T-helper 22 cell (primary cell): ENCODE measurements at places on chromosomes 5 and 9.

- no peak for DNase-seq
Observed at GRCh38 chr5:44626846-44627245, 181.9 kb upstream of the MRPS30 start.

- no peak for DNase-seq
Observed at GRCh38 chr9:133513214-133514100, 11.3 kb downstream of the MYMK start.

- DNase-seq = no peak
Observed at GRCh38 chr5:148794275-148794674, 32.1 kb upstream of the ADRB2 start.

GRCh38 chr9:115207003-115207836 lies 89.3 kb upstream of the TNC start:
- no peak for DNase-seq

DNA sequence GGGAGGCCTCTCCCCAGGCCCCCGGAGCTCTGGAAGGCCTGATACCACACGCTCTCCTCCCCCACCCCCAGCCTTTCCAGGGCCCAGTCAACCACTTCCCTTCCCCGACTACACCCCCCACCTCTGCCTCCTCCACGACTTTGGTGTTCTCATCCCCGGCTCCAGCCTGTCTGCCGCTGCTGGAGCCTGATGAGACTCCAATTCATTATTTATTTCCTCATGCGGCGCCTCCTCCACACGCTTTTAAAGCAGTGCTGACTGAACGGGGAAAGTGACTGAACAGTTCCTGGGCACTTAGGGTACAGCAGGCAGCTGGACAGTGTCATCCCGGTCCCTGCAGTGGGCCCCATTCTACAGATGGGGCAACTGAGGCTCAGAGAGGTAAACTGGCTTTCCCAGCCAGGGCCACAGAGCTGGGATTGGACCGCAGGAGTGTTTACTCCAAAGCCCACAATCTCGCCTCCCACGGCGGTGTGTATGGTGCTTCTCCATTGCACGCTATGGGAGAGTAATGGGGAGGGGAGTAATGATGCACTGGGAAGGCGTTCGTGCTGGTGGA lies 15.9 kb upstream of the RPL26L1 start:
- no peak for DNase-seq

- no peak for DNase-seq
Observed at GRCh38 chr5:177365845-177366527, 8.3 kb downstream of the RGS14 start.

GRCh38 chr5:97458851-97459250 lies 275.8 kb upstream of the RIOK2 start:
- DNase-seq = no peak

DNA sequence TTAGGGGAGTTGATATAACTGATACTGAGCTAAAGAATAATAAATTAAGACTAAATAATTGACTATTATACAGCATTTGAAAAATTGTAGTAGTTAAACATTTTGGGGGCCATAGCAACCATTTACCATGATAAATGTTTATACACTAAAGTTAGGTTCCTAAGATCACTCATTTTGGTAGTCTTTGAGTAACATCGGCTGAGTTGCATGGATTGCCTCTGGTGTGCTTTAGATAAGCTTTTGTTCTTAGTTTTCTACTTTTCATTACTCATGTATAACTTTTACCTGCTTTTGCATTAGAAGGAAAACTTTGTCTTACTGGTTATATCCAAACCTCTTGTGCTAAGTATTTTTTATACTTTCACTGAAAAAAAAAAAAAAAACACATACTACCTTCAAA lies 101.2 kb downstream of the SLC44A1 start:
- no peak for DNase-seq

DNA sequence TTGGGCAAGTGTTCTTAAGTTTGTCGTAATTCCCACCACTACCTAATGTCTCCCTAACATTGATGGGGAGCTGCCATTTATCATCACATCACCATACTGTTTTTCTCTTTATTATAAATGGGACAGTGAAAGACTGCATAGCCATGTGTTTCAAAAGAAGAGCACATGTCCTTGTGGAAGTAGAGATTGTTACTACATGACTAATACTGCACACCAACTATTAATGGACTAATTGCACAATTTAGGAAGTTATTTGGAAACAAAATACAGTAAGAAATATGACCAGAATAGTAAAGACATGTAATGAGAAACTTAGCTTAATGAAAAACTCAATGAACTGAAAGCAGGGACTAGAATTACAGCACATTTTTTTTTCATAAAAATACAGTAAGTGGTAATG lies 12.0 kb upstream of the ELOVL7 start:
- DNase-seq = no peak

GRCh38 chr9:100011062-100011681 lies 87.6 kb downstream of the ERP44 start:
- DNase-seq = no peak

DNA sequence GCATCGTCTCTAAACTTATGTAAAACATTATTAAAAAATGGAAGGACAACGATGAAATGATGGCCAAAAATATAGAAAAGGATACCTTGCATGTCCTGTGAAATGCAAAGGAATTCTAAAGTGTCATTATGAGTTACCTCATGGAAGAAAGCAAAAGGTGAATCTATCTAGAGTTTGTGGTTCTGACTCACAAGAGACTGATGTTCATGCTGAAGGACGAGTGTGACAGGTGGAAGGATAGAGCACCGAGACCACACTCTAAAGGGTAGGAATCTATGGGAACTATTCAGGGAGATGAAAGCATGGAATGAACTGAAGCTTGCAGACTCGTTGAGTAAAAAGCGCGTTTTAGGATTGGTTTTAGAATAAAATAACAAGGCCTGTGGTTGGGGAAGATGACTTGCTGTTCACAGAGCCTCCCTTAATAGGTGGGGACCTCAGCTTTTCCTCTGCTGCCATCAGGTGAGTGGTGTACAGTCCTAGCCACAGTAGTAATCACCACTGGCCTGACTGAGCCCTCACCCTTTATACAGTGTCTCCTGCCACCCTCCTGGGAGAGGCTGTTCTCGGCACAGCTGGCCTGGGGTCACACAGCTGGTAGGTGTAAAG lies 11.2 kb downstream of the TENT4A start:
- DNase-seq = no peak

DNA sequence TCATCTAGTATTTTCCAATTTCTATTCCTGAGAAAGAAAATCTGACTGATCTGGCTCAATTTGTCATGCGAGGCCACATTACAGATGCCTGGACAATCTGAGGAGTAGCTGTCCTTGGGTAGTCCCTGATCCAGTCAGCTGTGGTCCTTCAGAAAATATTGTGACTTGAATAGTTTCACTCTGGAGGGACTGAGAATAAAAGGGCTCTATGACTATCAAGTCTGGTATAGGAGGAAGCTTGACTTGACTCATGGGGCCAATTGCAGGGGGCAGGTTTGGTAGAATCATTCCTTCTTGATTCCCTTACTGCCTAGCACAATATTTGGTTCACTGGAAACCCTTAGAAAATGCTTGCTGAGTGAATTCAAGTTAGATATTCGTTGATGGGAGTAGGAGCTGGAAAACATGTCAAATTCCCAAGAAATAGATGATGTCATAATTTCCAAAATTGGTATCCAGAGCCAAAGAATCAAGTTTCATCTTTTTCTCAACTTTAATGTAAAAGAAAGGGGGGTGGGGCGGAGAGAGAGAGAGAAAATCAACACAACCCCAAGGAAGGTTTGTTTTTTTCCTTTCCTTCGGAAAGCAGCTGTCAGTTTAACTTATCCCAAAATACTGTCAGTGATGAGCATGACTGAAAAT lies 32.4 kb upstream of the STX17 start:
- no peak for DNase-seq

GRCh38 chr9:92614763-92615461 lies 55.0 kb downstream of the IPPK start:
- DNase-seq = no peak

GRCh38 chr9:15491950-15492349 lies 18.8 kb downstream of the PSIP1 start:
- no peak for DNase-seq

DNA sequence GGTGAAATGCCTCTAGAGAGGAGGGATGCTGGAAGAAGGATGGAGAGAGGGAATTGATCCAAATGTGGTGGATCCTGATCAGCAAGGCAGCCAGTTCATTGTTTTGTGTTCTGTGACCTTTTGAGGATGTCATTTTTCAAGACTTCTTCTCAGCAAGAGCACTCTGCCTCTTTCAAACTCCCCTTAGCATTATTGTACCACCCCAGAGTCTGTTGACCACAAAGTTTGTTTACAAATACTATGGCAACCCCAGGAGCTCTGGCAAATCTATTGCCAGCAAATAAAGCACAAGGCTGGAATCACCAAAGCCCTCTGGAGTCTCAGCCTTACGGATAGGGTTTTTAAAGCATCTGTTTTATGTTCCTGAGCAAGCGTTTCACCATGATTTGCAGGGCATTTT lies 76.2 kb upstream of the SLC1A3 start:
- no peak for DNase-seq

DNA sequence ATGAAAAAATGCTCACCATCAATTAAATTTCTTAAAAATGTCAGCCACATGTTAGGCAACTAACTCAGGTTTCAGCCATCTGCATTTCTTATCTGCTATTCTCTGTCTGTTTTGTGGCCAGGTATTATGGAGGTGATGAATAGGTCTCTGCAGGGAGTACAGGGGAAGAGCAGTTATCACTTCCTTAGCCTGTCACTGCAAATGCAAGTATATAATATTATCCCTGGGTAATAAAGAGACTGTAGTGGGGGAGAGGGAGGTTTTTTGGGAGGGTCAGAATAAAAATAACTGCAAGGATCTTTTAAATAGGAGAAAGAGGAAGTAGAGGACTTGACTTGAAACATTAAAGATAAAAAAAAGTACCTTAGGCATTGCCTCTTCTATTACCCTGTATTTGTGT lies 49.6 kb upstream of the PTGER4 start:
- DNase-seq = no peak

- DNase-seq = no peak
Observed at GRCh38 chr9:96025995-96026602, 150.6 kb downstream of the ERCC6L2 start.

DNA sequence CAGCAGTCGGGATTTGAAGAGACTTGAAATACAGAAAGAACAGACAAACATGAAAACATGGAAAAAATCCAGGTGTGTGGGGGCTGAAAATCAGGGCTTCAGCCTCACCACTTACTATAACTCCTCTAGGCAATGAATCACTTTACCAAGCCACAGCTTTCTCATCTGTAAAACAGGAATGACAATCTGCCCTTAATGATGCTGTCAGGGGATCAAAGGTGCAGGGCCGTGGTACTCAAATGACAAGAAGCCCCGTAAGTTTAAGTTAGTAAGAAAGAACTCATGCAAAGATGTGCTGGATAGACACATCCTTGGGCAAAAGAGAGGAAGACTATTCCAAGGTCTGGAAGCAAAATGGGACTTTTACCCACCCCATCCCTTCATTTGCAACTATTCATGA lies 34.7 kb downstream of the FBXW2 start:
- no peak for DNase-seq

GRCh38 chr5:152532714-152533113 lies 127.6 kb upstream of the NMUR2 start:
- no peak for DNase-seq

DNA sequence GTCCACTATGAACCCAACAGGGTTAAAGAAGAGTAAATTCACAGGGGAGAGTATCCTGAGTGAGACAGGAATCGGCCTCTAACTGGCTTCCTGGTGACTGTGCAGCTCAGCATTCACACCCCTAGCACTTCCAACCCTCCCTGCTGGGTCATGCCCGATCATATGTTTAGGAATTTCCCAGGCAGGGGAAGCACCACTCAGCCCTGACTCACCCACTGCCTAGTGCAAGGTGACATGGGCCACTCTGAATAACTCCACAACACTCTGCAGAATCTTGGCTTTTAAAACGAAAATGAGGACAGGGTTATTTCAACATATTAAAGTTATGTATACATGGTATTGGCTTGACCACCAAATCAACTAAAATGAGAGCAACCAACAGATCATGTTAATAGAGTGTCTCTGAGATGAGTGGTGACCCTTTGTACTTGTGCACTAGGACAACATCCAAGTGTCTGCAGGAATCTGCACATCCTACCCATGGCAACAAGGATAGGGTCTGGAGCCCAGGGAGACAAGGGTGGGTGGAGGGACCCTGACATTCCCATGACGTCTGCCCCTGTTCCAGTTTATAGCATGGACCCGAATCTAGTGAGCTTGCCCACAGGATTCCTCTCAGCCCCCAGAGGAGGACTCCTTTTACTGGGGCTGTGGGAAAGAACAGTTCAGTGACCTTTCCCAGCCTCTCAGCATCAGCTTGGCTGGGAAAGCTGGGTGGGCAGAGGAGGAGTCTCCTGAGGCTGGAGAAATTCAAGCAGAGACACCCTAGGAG lies 485.8 kb downstream of the SEMA5A start:
- DNase-seq = no peak

DNA sequence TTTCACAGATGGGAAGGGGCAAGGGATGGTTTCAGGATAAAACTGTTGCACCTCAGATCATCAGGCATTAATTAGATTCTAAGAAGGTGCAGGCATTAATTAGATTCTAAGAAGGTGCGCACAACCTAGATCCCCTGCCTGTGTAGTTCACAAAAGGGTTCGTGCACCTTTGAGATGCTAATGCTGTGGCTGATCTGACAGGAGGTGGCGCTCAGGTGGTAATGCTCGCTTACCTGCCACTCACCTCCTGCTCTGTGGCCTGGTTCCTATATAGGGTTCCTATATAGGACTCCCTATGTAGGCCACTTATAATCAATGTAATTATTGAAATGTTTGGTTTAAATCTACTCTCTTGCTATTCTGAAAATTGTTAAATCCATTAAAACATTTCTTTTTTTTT lies 171.0 kb downstream of the MSX2 start:
- no peak for DNase-seq

- no peak for DNase-seq
Observed at GRCh38 chr9:74653410-74654080, 156.4 kb downstream of the RORB start.

- no peak for DNase-seq
Observed at GRCh38 chr5:78779771-78780616, 131.4 kb upstream of the LHFPL2 start.

GRCh38 chr5:14353726-14354474 lies 210.8 kb downstream of the TRIO start:
- DNase-seq = no peak

DNA sequence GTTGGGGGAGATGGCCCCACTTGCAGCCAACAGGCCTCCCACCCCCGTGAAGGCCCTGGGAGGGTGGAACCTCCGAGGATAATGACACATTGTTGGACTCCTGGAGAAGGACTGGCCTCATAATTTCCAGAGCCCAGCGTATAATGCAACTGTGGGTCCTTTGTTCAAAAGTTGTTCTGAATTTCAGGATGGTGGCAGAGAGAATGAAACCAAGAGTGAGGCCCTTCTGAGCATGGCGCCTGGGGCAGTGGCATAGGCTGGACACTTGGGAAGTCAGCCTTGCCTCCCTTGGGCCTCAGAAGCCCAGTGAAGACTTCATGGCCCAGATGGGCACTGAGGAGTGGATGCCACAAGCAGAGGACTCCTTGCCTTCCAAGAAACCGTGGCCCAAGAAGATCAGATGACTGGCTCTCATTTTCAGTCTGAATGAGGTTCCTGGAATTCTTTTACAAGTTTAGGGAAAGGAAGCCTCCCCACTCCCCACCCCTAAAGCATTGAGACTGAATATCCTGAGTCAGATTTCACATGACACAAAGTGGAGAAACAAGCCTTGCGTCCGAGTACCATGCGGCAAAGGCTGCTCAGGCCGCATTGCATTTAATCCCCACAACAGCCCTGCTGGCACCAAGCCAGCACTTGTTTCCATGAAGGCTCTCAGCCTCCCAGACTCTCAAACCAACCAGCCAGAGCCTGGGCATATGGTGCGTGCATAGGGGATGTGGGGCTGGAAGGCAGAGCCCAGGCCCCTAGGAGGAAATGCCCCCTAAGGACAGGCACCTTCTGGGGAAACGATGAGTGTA lies 96.7 kb upstream of the SMIM23 start:
- no peak for DNase-seq

- DNase-seq = no peak
Observed at GRCh38 chr5:176418251-176418650, 1.9 kb upstream of the CLTB start.
